HL-60 (cell line): ENCODE measurements at places on chromosomes 5 and 9.

DNA sequence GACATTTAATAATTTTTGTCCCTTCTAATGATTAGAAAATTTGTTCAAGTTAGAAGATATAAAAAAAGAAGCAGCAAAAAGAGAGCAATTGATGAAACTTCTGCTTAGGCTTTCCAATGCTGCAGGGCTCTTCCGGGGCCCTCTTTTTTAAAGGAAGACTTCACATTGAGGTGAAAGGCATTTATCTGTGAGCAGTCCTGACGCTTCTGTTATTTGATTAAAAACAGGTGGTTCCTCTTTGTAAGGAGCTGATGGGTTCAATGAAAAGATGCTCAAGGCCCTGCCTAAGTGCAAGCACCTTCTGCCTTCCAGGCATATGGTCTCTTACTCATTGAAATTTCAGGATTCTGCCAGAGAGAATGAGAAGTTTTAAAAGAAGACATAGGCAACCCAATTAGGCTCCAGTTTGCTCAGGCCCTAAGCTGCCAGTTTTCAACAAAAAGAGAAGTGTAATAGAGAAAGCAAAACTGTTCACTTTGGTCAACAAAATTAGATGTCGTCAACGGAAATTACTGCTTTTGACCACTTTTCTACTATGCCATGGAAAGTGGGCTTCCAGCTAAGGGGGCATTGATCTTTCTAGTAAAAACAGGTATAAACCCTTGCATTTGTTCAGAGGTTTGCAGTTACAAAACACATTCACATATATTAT is 100.2 kb downstream of the INSYN2B start:
- no peak for DNase-seq

DNA sequence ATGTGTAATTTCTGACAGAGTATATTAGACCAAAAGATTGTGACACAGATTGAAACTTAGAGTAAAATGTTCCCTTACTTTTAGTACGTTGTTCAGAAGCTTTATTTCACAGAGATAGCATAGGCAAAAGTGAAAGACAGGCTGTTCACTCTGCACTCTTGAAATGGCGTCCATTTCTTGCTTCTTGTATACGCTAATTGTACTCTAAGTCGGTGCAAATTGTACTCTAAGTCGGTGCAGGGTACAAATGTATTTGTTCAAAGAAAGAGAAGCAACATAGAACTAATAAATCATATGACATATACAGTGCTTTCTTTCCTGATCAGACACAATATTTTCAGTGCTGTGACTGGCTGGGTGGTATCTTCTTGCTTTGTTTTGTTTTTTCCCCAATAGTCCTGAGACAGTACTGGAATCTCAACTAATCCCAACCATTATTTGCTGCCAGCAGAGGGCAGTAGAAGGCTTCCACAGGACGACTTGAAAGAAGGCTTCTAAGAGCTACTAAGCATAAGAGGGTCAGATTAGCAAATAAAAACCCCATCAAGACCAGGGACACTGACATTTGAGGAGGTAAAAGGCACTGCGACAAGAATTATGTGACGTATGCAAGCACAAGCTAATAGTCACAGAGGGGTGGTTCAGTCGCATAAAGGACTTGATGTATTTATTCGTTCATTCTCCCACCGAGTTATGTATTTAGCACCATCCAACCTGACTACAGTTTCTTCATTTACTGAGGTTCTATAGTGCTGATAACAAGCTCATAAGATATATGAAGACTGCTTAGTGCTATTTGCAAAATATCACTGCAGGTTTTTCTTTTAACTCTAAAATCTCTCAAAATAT is 831.8 kb downstream of the TAF11L14 start:
- DNase-seq: peak; percentile 51

GRCh38 chr5:147921136-147921535 is 14.8 kb upstream of the C5orf46 start:
- no peak for DNase-seq

- DNase-seq: peak; percentile 49
Measured at GRCh38 chr5:149677731-149678130, 52.4 kb upstream of the PPARGC1B start.

DNA sequence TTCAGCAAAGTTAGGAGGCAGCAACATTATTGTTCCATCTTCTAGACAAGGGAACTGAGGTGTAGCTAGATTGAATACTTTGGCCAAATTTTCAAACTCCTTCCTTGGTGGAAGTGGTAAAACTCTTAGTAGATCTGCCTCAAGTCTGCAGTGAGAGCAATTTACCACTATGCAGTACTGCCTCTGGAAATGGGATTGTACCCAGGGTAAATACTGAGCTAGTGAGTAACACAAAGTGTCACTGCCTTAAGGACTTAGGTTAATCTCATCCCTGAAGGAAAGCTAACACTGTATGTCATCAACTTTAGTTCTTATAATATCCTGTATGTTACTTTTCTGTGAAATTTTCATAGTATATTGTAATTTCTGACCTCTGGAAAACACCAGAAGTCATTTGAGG is 13.9 kb downstream of the CDH10 start:
- no peak for DNase-seq

GRCh38 chr9:111898331-111899096 is 1.9 kb downstream of the UGCG start:
- no peak for DNase-seq
